ENCODE measurements at places on chromosomes 2 and 18.

- H3K36me3 ChIP-seq, result no peaks in the 10 kb centered on the region
- no peak for DNase-seq
- H3K27me3 ChIP-seq, result no peaks in the 10 kb centered on the region
Observed at GRCh38 chr2:44246840-44247369, 28.4 kb upstream of the SLC3A1 start.

DNA sequence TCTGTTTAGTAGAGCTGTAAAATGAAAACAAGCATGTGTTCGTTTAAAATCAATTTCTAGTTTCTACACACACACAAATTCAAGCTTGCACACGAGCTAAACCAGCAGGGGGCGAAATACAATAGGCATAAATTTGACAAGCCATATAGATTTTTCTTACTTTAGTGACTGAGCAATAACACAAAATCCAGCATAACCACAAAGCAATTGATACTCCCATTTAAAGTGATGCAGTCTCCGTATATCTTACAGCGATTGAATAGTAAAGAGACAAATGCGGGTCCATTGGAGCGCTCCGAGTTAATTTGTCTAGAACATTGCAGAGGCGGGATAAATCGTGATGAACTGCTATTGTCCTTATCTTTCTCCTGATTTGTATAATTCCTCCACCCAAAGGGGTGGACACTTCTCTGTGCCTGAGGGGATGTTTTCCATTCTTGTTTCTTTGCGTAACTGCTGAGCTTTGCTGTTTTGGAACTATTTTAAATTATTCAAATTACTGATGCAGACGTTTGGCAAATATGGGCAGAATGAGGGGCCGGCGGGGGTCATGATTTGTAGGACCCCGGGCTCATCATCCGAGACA is 1.2 kb upstream of the AFTPH start:
- H3K27me3 ChIP-seq, result no peaks in the 10 kb centered on the region
- H3K4me3 ChIP-seq, result peak overlapping the region; percentile 98
- H3K36me3 ChIP-seq, result peaks cover 9% of the 10 kb centered on the region
- DNase-seq, result peak; percentile 75
- peaks cover 40% of the 10 kb centered on the region for H3K4me1 ChIP-seq
- H3K27ac ChIP-seq, result peak overlapping the region; percentile 84

DNA sequence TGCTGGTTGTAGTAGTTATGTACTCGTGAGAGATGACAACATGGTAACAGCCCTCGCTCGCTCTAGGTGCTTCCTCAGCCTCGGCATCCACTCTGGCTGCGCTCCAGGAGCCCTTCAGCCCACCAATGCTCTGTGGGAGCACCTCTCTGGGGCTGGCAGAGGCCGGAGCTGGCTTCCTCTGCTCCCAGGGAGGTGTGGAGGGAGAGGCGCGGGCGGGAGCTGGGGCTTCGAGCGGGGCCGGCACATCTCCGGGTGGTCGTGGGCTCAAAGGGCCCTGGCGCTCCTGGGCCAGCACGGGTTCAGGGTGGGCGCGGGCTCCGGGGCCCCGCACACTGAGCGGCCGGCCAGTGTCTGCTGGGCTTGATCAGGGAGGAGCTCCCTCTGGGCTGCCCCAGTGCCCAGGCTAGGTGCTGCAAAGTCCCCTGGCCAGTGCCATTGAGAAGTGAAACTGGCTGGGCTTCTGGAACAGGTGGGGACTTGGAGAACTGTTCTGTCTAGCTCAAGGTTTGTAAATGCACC is 1012.1 kb downstream of the CNTNAP5 start:
- no peaks in the 10 kb centered on the region for H3K36me3 ChIP-seq
- no peak for DNase-seq
- no peak overlapping the region for H3K4me3 ChIP-seq
- no peaks in the 10 kb centered on the region for H3K27me3 ChIP-seq
- no peak overlapping the region for H3K27ac ChIP-seq
- H3K4me1 ChIP-seq, result no peaks in the 10 kb centered on the region

DNA sequence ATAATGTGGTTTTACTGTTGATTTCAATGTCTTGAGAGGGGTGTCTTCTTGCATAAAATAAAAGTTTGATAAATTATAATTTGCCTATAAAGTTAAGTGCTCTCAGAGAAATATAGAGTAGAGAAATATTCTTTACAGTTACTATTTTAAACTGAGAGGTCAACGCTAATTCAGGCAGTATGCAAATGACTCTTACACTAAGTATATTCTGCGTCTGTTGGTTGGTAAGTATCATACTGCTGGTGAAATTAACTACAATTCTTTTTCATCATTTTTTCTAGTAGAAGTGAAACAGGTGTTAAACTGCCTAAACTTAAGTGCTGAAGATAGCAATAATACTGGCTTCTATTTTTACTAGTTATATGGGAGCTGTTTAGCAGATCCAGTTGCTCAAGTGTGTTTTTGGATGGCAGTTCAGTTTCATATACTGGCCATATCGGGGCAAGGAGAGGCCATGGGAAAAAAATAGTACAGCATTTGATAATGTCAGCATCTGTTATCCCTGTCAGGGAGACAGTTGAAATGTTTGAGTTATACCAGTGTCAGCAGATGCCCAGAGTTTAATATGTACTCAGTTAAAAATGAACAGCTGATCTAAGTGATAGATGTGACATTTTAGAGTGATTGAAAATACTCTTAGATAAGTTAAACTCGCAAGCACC is 86.2 kb downstream of the MIB1 start:
- H3K4me1 ChIP-seq, result no peaks in the 10 kb centered on the region
- no peak for DNase-seq
- H3K4me3 ChIP-seq, result no peak overlapping the region
- no peaks in the 10 kb centered on the region for H3K27me3 ChIP-seq

DNA sequence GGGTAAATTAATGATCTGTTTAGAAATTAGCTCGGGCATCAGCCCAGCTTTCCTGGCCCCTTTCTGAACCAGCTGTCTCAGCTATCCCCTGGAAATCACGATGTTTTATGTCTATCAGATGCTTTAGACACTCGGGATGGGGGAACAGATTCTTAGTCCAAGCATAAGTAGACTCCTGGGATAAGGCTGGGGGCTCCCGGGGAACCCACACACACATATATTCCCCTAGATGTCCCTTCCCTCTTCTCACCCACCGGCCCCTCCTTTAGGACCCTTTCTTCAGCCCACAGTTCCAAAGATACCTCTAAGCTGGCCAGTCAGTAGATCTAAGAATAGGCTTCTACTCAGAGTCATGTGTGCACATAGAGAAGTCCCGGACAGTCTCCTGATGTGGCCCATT is 151.5 kb upstream of the COPS8 start:
- DNase-seq, result no peak
- H3K36me3 ChIP-seq, result no peaks in the 10 kb centered on the region
- H3K27me3 ChIP-seq, result peaks cover 22% of the 10 kb centered on the region
- no peak overlapping the region for H3K27ac ChIP-seq

- no peak for DNase-seq
- no peaks in the 10 kb centered on the region for H3K27me3 ChIP-seq
- H3K36me3 ChIP-seq, result peaks cover 5% of the 10 kb centered on the region
- peak overlapping the region; percentile 84 for H3K27ac ChIP-seq
Observed at GRCh38 chr18:69980982-69981804, 33.5 kb upstream of the CD226 start.

Data from activated T-cell treated with anti-CD3 and anti-CD28 coated beads, Interleukin-2, amount 50 U/mL, for 72 hours (primary cell).